ENCODE measurements at places on chromosomes 2 and 18.

GRCh38 chr18:34978953-34979608 is 62.1 kb upstream of the MAPRE2 start:
- DNase-seq: no peak
- peaks cover 25% of the 10 kb centered on the region for H3K27me3 ChIP-seq
- peaks cover 2% of the 10 kb centered on the region for H3K4me1 ChIP-seq

DNA sequence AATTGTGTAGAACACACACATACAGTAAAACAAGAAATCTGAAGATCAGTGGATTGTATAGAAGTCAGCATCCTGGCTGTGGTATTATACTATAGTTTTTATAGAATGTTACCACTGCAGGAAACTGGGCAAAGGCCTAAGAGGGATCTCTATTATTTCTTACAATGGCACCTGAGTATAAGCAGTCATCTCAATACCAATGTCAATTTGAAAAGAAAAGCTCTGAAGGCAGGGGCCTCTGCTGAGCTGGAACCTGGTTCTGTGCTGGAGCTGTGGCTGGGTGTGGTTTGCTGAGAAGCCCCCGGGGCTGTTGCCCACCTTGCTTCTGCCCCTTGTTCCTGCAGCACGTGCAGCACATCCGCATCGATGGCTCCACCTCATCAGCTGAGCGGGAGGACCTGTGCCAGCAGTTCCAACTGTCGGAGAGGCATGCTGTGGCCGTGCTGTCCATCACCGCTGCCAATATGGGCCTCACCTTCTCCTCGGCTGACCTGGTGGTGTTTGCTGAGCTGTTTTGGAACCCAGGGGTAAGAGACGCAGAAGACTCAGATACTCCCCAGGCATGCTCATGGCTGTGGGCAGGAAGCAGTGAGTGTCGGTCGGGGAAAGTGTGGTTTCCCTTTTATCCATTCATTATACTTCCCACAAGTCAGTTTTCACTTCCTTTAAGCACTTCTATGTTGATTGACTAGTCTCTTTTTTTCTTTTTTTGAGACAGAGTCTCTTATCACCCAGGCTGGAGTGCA is 23.5 kb upstream of the RPL37A start:
- no peak for DNase-seq
- H3K27ac ChIP-seq: no peak overlapping the region
- no peak overlapping the region for H3K4me3 ChIP-seq
- H3K4me1 ChIP-seq: peaks cover 1% of the 10 kb centered on the region
- peaks cover 5% of the 10 kb centered on the region for H3K36me3 ChIP-seq

GRCh38 chr2:239502430-239503186 is 101.8 kb upstream of the HDAC4 start:
- H3K4me3 ChIP-seq: no peak overlapping the region
- no peaks in the 10 kb centered on the region for H3K27me3 ChIP-seq
- H3K4me1 ChIP-seq: peaks cover 3% of the 10 kb centered on the region
- H3K27ac ChIP-seq: no peak overlapping the region

DNA sequence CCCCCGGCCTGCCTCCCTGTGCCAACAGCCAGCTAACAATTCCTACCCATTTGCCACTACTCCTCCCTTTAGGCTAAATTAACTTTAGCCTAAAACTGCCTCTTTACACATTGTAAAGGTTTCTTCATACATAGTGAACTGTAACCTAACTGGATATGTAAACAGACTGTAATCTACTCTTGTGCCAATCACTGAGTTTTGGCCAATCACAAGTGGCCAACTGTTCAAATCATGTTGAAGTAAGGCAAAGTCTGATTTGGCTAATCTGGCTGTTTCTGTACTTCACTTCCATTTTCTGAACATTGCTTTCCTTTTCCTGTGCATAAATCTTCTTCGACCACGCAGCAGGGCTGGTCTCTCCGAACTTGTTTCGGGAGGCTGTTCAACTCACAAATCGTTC is 103.6 kb upstream of the LYPD6 start:
- no peak for DNase-seq
- H3K36me3 ChIP-seq: no peaks in the 10 kb centered on the region
- H3K4me1 ChIP-seq: peaks cover 6% of the 10 kb centered on the region

DNA sequence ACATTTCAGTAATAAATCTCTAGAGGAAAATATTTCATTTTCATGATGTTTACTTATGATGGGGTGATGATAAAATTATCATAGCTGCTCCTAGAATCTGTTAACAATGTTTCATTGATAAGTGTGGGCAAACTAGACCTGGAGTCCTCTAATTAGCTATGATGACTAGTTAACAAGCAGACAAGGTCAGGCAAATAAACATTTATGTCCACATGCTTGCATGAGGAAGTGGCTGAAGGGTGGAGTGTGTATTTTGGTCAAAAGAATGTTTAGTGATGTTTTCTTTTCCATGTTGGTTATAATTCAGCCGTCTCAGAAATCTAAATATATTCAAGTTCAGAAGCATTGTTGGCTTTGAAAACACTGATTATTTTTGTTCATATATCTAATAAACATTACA is 99.9 kb upstream of the FN1 start:
- no peaks in the 10 kb centered on the region for H3K4me1 ChIP-seq
- no peak overlapping the region for H3K27ac ChIP-seq
- no peaks in the 10 kb centered on the region for H3K36me3 ChIP-seq
